Body of pancreas (tissue), 4 donors: ENCODE measurements at places on chromosomes 6 and 20. TPM values are rescaled to one million over a fixed set of nuclear protein-coding genes. Genes with fewer than 3 reads are reported as not detected.

The KIF13A gene
- total RNA-seq: 17.1 TPM

The PRR18 gene
- total RNA-seq: not detected

The HLA-DRB5 gene
- 1.3 TPM for total RNA-seq

GRCh38 chr6:90807791-90808701 lies 221.2 kb upstream of the MAP3K7 start:
- DNase-seq: no peak

DNA sequence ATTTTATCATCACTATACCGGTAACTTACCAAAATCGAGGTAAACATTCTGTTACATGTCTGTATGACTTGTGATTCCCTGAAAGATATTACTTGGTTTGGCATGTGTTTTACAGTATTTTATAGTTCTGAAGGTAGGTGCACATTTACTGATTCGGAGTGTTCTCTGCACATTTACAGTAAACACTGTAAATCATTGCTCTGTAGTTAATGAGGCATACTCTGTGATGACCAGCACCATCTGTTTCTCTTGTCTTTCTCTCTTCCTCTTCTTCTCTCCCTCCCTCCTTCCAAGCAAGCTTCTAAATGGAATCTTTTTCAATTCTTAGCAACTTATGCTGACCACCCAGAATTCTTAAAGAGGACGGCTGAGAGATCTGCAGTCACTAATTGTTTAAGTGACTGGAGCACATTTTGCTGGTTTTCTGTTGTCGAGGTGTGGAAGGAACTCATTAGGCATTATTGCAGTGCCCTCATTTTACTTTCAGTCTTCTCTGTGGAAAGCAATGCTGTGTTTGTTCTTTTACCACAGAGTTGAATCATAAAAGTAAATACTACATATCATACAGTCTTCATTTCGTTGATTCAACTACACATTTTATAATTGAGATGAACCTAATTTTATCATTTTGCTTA lies 126.5 kb downstream of the UTRN start:
- DNase-seq: no peak
